Kidney epithelial cell (primary cell): ENCODE measurements at places on chromosomes 3 and 15.

DNA sequence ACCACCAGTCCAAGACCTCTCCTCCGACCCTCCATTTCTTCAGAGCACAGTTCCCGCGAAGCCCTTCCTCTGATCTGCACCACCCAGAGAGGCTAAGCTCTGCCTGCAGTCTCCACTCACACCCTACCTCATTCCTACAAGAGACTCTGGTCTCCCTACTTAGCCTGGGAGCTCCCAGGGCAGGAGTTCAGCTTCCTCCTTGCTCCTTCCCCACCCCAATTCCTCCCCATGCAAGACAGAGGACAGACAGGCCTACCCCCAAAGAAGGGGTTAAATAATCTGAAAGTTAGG, 12.6 kb upstream of the VIPR1 start:
- no peak for DNase-seq

DNA sequence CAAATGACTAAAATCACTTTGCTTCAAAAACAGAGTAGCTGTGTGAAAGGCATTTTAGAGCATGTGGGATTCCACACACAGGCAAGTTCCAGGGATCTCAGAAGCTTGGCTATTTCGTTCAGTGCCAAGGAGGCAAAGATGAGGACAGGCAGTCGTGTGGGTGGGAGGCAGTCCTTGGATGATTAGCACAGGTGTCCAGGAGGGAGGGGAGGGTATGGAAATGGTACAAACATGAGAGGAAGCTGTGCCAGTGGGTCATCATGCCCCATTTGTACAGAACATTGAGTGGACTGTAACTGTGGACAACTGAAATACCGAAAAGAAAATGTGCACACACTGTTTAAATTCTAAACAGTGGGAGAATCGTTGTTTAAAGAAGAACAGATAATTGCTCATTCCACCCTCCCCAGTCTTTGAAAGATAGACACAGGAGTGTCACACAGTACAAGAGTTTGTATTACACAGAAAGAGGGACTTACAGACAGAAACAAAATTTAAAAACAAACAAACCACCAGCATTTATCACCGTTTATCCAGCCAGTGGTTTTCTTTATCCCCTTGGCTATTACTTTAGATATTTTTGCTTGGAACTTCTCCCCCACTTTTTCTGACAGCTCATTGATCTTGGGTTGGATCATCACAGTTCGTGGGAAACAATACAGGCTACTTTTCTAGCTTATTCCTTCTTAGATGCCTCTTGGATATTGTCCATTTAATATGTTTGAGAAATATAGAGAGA, 122.9 kb downstream of the GREM1 start:
- DNase-seq, result no peak

DNA sequence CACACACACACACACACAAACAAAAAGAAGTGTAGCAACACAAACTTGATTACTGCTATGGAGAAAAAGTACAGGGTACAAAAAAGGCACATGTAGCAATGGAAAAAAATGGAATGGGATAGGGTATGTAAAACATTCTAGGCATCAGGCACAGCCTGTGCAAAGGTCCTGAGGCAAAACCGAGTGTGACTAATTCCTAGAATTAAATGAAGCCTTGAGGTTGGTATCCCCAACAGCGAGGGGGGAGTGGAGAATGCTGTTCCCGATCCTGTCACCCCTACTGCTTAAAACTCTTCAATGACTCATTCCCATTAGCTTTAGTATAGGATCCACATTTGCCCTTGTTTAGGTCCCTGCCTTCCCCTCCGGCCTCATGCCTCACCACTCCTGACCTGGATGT, 37.9 kb downstream of the RHCG start:
- no peak for DNase-seq

GRCh38 chr3:170974872-170975271, 51.6 kb downstream of the SLC2A2 start:
- no peak for DNase-seq

GRCh38 chr3:60949146-60949545, 302.1 kb downstream of the FHIT start:
- DNase-seq, result no peak

DNA sequence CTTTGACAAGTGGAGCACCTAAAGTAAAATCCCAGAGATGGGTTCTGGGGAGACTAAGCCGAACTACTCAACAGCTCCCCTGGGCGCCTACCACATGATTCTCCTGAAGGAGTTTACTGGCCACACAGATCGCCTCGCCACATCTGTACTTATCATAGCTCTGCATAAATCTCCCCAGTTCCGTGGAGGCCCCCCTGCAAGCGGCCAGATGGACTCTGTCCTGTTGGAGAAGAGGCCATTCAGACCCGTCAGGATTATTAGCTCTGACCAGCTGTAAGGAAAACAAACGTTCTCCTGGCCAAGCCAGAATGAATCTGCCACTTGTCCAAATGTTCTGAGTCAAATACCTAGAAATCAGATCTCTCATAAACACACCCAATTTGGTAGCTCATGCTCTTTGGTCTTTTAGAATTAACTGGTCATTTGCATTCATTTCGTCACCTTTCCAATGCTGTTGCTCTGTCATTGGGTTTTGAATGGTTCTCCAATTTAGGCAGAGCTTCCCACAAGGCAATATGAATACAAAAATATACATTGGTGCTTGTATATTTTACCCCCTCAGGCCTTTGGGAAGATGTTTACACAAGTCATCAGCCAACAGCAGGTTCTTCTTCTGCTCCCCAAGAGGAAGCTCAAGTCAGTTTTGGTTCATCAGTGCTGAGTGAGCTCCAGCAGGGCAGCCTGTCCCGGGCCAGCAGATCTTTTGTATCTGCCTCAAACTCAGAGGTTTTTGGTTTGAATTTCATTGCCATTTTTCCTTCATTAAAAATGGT, 124.5 kb downstream of the THSD4 start:
- DNase-seq, result no peak

- DNase-seq, result no peak
These were observed 160.0 kb downstream of the STT3B start for GRCh38 chr3:31692751-31693150.

- no peak for DNase-seq
These were observed 27.6 kb upstream of the C15orf39 start for GRCh38 chr15:75174102-75174501.

GRCh38 chr15:87871731-87872320, 384.7 kb downstream of the NTRK3 start:
- DNase-seq, result no peak

- no peak for DNase-seq
These were observed 297.5 kb downstream of the SHQ1 start for GRCh38 chr3:72550582-72551262.

- no peak for DNase-seq
These were observed 559.6 kb downstream of the MCTP2 start for GRCh38 chr15:94791008-94791407.

DNA sequence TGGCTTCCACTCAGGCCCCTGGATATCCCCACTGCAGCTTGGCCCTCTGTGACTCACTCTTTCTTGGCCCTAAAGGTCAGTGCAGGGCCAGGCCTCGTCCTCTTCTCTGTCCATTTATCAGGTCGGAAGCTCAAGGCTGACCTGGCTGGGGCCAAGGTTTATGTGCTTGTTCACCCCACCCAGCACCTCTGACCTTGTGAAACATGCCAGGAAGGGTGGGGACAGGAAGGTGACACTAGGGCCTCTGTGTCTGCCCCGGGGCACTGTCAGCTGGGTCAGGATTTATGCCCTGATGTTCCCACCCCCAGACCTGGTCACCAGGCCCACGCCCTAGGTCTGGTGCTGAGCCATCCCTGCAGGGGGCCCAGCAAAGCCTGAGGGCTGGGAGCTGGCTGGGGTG, 103.8 kb downstream of the FBLN2 start:
- no peak for DNase-seq
